ENCODE measurements at places on chromosomes 12 and 14. TPM values are rescaled to one million over a fixed set of nuclear protein-coding genes. Genes with fewer than 3 reads are reported as not detected.

GRCh38 chr14:97442363-97442762, 645.2 kb downstream of the VRK1 start:
- H3K27ac ChIP-seq, result no peak overlapping the region
- no peak overlapping the region for H3K4me3 ChIP-seq
- H3K36me3 ChIP-seq, result no peaks in the 10 kb centered on the region
- H3K4me1 ChIP-seq, result no peaks in the 10 kb centered on the region
- no peak for DNase-seq
- H3K27me3 ChIP-seq, result no peaks in the 10 kb centered on the region

- H3K36me3 ChIP-seq, result no peaks in the 10 kb centered on the region
- H3K27me3 ChIP-seq, result no peaks in the 10 kb centered on the region
- DNase-seq, result no peak
- H3K4me3 ChIP-seq, result no peak overlapping the region
These were observed 17.0 kb downstream of the TMEM63C start for GRCh38 chr14:77198561-77198960.

DNA sequence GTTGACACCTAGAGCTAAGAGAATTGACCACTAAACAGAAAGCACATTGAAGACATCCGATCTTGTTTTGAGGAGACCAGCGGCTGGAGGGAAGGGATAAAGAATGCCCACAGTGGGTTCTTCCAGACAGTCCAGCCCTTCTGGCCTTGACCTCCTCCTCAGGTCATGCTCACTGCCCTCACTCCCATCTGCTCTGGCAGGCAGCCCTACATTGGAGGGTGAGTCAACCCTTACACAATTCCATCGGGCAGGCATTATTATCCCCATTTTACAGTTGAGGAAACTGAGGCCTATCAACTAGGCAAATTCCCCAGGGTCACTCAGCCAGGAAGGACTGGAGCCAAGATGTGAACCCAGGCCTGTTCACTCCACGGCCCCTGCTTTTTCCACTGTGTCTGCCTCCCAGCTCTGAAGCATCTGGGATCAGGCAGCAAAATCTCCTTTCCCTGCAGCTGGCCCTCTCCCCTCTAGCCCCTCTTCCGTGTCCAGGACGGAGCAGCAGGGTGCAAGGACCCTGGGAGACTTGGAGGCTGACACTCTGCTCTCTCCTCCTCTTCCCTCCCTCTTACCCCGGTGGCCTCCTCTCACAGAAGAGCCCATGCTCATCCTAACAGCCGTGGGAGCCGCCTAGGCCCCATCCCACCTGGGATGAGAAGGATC, 5.3 kb downstream of the SCNN1A start:
- peak overlapping the region; percentile 85 for H3K27ac ChIP-seq
- H3K36me3 ChIP-seq, result no peaks in the 10 kb centered on the region
- no peak overlapping the region for H3K4me3 ChIP-seq

- no peaks in the 10 kb centered on the region for H3K27me3 ChIP-seq
- no peak for DNase-seq
- H3K4me3 ChIP-seq, result no peak overlapping the region
- H3K4me1 ChIP-seq, result no peaks in the 10 kb centered on the region
- H3K27ac ChIP-seq, result no peak overlapping the region
- no peaks in the 10 kb centered on the region for H3K36me3 ChIP-seq
These were observed 258.1 kb downstream of the EGLN3 start for GRCh38 chr14:33692762-33693161.

GRCh38 chr12:32155961-32156529, 49.4 kb downstream of the BICD1 start:
- no peak overlapping the region for H3K27ac ChIP-seq
- no peak for DNase-seq
- no peaks in the 10 kb centered on the region for H3K36me3 ChIP-seq
- H3K4me1 ChIP-seq, result no peaks in the 10 kb centered on the region

- H3K4me1 ChIP-seq, result no peaks in the 10 kb centered on the region
- DNase-seq, result no peak
- no peak overlapping the region for H3K27ac ChIP-seq
- no peak overlapping the region for H3K4me3 ChIP-seq
- H3K36me3 ChIP-seq, result no peaks in the 10 kb centered on the region
These were observed 407.0 kb upstream of the MGAT4C start for GRCh38 chr12:86663173-86663572.

DNA sequence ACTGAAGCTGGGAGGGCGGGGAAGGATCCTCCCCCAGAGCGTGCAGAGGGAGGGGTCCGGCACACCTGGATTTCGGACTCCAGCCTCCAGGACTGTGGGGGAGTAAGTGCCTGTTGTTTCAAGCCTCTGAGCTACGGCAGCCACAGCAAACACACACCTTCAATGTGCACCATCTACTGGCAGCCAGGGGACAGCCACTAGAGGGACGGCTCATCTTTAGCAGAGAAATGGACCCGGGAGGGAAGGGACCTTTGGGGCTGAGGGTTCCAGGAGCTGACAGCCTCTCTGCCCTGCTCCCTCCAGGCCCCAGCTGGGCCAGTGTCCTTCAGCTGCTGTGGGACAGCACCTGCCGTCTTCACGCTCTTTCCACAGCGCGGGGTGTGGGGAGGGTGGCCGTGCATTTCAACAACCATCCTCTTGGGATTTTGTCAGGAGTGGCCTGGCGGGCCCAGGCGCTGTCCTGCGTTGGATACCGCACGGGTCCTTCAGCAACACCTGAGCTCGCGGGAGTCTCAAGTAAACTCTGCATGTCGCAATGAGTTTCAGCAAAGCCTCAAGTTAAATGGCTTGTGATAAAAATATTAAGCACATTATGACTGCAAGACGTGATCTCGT, 209.2 kb upstream of the C14orf180 start:
- H3K36me3 ChIP-seq, result no peaks in the 10 kb centered on the region
- H3K4me3 ChIP-seq, result no peak overlapping the region
- H3K4me1 ChIP-seq, result no peaks in the 10 kb centered on the region
- H3K27ac ChIP-seq, result no peak overlapping the region

DNA sequence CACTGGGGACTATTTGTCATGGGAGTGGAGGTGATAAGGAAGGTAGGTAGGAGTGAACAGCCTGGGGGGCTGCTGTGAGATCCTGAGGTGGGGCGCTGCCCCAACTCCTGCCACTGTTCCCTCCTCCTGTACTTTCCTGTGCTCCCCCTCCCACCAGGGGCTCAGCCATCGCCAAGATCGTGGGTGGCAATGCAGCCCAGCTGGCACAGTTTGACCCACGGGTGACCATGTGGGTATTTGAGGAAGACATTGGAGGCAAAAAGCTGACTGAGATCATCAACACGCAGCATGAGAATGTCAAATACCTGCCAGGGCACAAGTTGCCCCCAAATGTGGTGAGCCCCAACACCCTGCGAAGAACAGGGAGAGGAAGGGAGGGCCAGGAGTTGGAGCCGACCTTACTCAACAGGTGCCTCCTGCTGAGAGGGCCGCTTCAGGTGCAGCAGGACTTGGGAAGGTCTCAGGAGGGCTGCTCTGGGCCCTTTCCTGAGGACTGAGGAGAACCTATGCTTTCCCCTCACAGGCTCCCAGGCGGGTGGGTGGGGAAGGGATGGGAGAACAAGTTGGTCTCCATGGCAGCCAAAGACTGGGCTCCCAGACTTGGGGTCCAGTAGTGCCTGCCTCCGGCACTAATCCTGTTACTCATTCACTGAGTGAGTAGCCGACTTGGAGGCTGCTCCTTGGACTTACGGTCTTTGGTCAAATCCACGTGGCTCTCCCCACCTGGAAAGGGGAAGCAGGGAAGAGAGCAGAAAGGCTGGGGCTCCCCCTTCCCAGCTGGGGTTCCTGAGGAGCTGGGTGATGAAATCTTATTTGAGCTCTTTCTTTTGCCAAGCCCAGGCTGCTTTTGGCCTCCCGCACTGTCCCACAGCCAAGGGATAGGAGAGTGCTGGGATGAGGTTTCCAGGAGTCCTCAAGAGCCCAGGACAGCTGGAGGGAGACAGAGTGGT, 884 bp downstream of the GPD1 start:
- no peak for DNase-seq
- H3K27ac ChIP-seq, result no peak overlapping the region

DNA sequence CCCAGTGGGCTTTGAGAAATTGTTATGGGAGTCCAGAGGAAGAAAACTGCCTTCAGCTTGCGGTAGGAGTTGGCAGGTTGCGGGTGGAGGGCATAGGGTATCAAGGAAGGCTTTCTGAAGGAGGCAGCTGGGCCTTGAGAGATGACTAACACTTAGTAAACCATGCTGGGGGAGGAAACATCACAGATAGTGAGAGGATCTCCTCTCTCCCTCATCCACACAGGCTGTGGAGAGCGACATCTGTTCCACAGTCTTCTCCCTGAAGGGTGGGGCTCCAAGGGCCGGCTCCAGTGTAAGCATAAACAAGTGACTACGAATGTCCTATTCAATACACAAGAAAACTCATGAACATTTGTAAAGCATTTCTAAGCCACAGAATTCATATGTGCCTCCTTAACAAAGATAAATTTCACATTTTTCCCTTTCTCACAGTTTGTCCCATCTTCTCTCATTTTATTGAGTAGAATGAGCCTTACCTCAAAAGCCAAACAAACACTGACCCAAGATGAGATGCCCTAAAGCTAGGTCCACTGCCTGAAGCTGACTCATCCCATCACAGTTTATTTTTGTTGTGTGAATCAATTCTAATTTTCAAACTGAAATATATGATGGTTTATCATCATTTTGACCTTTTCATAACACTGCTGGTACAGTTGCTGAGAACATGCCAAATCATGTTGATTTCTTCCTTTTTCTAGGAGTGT, 227.9 kb downstream of the SLC25A21 start:
- H3K27ac ChIP-seq, result no peak overlapping the region
- no peak for DNase-seq
- no peak overlapping the region for H3K4me3 ChIP-seq
- H3K4me1 ChIP-seq, result no peaks in the 10 kb centered on the region

DNA sequence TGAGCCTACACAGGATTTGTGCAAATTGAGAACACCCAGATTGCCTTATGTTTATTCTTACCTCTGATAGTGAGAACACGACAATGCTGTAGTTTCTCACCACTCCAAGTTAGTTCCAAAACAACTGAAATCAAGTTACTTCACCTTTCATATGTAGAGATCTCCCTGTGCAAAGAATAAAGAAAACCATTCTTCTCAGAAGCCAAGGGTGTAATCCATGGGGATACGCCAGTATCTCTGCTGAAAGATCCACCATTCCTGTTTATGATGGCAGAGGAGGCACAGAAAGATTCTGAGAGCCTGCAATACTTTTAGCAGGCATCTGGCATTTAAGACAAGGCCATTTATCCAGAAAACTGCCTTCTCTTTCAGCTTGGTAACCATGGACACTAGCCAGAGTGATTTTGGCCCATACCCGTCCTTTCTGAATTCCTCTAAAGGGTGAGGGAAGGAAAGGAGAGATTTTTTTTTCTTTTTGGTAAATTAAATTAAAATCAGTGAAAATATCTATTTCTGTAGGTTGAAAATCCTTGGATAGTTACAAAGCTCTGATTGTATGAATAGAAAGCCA, 355.4 kb upstream of the FAR2 start:
- H3K4me1 ChIP-seq, result no peaks in the 10 kb centered on the region
- no peaks in the 10 kb centered on the region for H3K27me3 ChIP-seq
- H3K36me3 ChIP-seq, result no peaks in the 10 kb centered on the region
- H3K4me3 ChIP-seq, result no peak overlapping the region
- DNase-seq, result no peak
- H3K27ac ChIP-seq, result no peak overlapping the region

- H3K4me1 ChIP-seq, result no peaks in the 10 kb centered on the region
- H3K4me3 ChIP-seq, result no peak overlapping the region
- no peaks in the 10 kb centered on the region for H3K27me3 ChIP-seq
- H3K36me3 ChIP-seq, result no peaks in the 10 kb centered on the region
These were observed 158.7 kb downstream of the DACT1 start for GRCh38 chr14:58796242-58797009.

GRCh38 chr12:12216349-12217017, 50.4 kb downstream of the LRP6 start:
- no peak overlapping the region for H3K27ac ChIP-seq
- DNase-seq, result no peak
- peaks cover 16% of the 10 kb centered on the region for H3K4me1 ChIP-seq
- H3K27me3 ChIP-seq, result no peaks in the 10 kb centered on the region

GRCh38 chr14:24052656-24053547, 1.1 kb downstream of the CARMIL3 start:
- H3K27me3 ChIP-seq, result no peaks in the 10 kb centered on the region
- peak overlapping the region; percentile 75 for H3K4me3 ChIP-seq
- H3K4me1 ChIP-seq, result peaks cover 16% of the 10 kb centered on the region
- no peak overlapping the region for H3K27ac ChIP-seq
- no peak for DNase-seq
- no peaks in the 10 kb centered on the region for H3K36me3 ChIP-seq

GRCh38 chr12:92010853-92011701, 134.6 kb downstream of the BTG1 start:
- H3K27ac ChIP-seq, result no peak overlapping the region
- H3K27me3 ChIP-seq, result no peaks in the 10 kb centered on the region
- no peak for DNase-seq
- no peak overlapping the region for H3K4me3 ChIP-seq

DNA sequence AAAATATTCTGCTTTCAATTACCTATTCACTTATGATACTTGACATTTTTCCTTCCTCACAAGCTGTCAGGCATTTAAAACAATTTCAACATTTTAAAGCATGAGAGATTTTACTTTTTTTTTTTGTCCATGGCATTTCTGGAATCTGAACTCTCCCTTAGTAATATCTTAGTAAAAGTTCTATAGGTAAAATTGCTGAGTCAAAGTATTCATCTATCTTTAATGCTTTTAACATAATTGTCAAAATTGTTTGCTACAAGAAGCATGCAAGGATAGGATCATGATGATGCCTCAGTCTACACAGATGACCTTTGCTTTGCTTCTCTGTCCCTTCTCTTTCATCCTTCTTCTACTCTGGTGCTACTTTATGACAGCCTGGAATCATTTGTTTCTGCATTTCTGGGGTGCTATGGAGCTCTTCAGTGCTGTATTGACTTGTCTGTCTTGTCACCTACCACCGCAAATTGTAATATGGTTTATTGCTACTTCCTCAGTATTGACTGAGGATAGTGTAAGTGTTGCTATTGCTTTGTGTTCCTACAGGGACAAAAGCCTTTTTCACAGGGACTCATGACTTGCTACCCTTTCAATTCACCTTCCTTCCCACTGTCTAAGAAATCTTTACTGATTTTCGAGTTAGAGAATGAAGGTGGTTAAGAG, 589.8 kb upstream of the ATP2B1 start:
- H3K36me3 ChIP-seq, result no peaks in the 10 kb centered on the region
- no peak overlapping the region for H3K27ac ChIP-seq
- no peak for DNase-seq
- no peaks in the 10 kb centered on the region for H3K4me1 ChIP-seq

The MUCL1 gene
- total RNA-seq, result not detected

The NEMP1 gene
- 11.0 TPM for total RNA-seq

The MORN3 gene
- total RNA-seq, result 0.25 TPM

The SERPINA9 gene
- not detected for total RNA-seq

Data from adrenal gland (tissue), 19 donors.